ENCODE measurements at places on chromosomes 1 and 21. TPM values are rescaled to one million over a fixed set of nuclear protein-coding genes. Genes with fewer than 3 reads are reported as not detected.
A peak's percentile ranks its signal among the peaks of the same experiment; 100 is the strongest.

DNA sequence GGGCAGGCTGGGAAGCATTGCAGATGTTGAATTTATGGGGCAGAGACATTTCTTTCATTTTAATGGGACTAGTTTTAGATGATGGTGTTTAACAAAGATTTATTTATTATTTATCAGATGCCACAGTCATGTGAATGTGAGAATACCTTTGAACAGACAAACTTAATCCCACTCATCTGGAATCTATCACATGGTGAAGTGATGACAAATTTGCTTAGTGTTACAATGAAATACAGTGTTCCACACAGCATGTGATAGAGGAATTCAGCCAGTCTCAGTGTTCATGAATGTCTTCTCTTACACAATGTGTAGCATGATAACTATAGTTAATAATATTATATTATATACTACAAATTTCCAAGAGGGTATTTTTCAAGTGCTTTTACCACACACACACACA is 1361.7 kb upstream of the B3GALT2 start:
- no peak for DNase-seq

DNA sequence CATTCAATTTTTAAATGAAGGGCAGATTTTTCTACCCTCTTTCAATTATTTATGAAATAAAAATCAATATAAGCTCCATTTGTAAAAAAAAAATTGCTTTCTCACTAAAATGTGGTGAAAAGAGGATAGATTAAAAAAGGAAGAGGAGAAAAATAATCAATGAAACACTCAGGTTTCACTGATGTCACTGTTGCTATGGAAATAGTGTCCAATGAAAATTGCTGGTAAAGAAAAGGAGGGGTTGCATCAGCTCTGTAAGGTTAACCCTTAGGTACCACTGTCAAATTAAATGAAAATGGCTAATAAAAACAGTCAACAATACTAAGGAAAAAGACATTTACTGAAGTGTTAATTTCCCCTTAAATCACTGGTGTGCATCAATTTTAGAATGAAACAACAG is 91.6 kb upstream of the TTC39A start:
- no peak for DNase-seq

DNA sequence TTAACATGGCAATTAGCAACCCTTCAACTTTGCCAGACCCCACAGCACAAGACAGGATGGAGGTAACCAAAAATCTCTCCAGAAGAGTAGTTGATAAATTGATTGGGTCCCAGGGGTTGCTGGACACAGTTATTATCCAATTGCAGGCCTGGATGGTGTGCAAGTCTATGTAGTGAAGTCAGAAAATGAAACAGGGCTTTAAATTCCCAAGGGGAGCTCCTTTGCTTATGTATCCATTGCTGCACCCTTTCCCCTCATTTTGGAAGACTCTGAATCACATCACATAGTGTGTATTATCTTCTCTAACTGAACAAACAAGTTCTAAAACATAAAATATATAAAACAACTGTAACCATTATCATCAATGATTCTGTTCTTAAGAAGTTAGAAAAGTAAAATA is 550.2 kb downstream of the LMO4 start:
- no peak for DNase-seq

DNA sequence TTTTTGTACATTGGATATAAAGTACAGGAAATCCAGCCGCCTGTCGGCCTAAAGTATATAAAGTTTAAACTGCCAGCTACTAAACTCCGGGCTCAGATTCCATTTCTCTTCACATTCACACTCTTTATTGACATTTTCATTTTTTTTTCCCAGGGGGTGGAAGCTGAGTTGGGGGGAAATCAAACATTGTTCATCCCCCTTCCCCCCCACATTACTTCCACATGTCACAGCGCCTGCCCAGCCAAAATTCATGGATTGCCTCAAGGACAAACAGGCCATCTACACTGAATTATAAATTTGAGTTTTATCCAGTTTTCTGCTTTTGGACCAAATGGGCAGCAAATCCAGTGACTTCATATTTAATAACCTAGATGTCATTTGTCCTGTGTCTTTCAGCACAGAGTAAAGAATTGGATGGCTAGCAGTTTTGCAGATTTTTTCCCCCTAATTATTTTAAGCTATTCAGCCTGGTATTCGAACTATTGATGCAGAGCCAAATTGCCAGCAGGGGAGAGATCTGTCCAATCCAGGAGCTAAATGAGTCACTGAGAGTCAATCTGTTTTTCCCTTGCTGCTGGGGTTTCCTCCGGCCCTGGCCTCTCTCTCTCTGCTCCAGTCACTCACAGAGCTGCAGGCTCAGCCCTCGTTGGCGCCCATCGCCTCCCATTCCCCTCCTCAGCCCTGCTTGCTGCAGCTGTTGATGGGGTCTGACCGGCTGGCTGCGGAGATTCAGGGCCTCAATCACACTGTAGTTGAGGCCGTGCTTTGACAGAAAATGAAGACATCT is 98.0 kb downstream of the LMO4 start:
- DNase-seq = peak; percentile 40

GRCh38 chr1:34009340-34009985 is 145.6 kb downstream of the HMGB4 start:
- DNase-seq = no peak

DNA sequence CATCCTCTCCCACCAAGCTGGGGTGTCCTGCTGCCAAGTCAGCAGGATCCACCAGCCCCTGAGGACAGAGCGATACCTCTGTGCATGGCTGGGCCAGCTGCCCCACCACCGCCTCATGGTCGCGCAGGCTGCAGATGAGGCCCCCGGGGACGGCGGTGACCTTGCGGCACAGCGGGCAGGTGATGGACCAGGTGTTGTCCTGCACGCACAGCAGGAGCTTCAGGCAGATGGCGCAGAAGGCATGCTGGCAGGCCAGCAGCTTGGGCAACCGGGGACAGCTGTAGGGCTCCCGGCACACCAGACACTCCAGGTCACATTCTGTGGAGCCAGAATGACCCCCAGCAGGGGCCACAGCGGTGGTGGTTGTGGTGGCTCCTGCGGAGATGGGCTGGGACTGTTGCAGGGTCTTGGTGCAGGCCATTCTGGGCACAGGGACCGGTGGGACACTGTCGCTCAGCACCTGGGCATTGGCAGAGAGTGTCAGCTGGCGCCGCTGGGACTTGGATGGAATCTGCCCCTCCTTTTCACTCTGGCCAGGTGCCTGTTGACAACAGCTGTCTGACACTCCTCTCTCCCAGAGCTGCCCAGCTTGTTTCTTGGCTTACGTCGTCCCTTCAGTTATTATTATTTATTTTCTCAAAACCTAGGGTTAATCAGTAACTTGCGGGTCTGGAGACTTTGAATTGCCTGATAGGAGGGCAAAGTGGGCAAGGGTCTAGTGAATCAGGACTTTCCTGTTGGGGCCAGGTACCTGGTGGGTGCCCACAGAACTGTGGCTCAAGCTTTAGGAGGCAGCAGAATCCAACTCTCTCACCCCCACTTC is at the start of gene RNF186:
TSS of gene RNF186 (minus strand) at position 603 of the 823 bp plus-strand sequence. CDS start at position 421, 182 bp downstream.
- DNase-seq = no peak

DNA sequence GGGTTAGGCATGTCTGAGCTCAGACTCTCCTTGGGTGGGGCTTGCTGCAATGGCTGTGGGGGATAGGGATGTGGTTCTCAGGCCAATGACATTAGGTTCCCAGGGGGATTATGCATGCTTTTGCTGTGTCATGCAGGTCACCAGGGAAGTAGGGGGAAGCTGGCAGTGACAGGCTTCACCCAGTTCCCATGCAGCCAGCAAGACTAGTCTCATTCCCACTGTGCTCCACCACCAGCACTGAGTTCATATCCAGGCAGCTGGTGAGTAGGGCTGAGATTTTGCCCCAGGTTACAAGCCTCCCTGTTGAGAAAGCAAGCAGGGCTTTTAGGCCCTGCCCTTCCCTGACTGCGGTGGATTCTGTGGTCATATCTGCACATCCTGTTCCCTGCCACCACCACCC is 32.1 kb upstream of the PLA2G5 start:
- DNase-seq = no peak

- no peak for DNase-seq
Observed at GRCh38 chr21:41216486-41216885, 48.5 kb downstream of the BACE2 start.

DNA sequence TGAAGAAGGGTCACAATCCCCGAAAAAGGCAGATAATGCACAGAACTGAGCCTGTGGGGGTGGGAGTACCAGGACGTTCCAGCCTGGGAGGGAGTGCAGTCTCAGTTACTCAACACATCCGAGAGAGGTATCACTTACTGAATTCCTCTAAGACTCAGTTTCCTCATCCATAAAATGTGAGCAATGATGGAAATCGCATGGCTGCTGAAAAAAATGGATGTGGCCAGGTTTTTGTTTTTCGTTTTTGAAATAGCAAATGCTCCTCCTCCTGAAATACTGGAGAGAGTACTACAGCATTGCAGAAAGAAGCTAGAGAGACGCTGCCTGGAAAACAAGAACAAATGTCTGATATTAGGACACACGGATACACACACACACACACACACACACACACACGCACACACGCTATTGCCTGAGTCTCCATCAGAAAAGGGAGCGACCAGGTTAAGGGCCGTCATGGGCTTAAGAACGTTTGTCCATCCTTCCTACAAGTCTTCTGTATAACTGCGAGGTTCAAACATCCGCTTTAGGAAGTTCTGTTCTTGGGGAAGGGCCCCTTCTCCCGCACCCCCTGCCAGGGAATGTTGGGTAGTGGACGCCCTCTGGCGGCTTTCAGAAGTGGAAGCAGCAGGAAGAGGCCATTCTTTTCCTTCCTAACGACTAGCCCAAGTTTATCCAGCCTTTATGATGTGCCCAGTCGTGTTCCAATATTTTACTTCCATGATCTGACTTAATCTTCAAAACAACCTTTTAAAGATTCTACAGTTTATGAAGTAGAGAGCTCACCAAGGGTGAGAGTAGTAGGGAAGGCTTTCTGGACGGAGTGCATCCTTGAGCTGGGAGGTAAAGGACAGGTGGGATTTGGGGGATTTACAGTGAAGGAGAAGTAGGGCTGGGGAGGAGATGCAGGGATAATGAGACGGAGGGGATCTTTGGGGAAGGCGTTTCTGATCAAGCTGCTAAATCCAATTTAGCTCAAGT is 699 bp upstream of the NES start:
- peak; percentile 82 for DNase-seq

GRCh38 chr1:209038316-209038715 is 545.2 kb upstream of the CAMK1G start:
- no peak for DNase-seq

DNA sequence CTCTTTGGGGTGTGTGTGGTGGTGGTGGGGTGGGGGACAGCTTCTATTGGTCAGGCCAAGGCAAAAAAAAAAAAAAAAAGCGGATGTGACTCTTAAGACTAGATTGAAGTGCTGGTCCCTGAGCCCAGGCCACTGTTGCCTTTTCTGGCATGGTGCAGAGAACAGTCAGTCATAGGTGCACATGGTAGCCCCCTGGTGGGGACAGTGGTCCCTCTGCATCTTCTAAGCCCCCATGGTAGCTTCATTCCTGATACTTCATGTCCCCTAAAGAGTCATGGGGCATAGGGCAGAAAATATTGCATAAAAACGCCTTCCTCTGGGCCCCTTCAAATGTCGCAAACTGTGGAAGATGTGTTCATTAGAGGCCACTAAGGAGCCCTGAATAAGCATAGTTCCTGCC is 371.8 kb downstream of the NPHP4 start:
- DNase-seq = no peak

GRCh38 chr1:31532173-31532572 is 44.1 kb upstream of the TINAGL1 start:
- no peak for DNase-seq

- no peak for DNase-seq
Observed at GRCh38 chr1:5915587-5916571, 76.3 kb downstream of the NPHP4 start.

DNA sequence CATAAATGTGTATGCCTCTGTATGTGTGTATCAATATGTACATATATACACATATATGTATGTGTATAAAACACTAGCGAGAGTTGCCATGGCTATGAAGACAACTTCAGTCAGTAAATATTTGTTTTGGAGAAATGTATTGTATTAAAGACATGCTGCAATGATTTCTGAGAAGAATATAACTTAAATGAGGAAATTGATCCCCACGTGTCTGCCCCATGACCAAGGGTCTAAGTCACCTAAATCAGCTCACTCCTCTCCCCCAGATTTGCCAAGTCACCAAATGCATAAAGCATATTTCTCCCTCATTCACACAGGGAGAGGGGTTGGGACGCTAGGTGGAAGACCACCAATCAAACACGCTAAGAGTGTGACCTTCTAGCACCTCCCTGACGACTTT is 58.3 kb upstream of the LYST start:
- no peak for DNase-seq

- no peak for DNase-seq
Observed at GRCh38 chr1:19255288-19255687, 3.7 kb downstream of the MRTO4 start.

DNA sequence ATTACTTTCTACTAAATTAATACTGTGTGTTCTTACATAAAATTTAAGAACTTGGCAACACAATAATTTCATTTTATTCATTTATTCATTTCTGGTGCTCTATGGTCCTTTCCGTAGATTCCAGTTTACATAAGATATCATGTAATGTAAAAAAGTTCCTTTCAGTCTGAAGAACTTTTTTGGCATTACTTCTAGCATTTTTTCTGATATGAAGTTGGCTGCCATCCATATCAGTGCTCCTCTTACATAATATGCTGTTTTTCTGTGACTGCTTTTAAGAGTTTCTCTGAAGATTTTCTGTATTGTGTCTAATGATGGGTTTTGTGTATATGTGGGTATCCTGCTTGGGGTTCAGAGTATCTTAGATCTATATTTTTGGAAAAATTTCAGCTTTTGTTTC is 34.8 kb downstream of the LIN9 start:
- no peak for DNase-seq

DNA sequence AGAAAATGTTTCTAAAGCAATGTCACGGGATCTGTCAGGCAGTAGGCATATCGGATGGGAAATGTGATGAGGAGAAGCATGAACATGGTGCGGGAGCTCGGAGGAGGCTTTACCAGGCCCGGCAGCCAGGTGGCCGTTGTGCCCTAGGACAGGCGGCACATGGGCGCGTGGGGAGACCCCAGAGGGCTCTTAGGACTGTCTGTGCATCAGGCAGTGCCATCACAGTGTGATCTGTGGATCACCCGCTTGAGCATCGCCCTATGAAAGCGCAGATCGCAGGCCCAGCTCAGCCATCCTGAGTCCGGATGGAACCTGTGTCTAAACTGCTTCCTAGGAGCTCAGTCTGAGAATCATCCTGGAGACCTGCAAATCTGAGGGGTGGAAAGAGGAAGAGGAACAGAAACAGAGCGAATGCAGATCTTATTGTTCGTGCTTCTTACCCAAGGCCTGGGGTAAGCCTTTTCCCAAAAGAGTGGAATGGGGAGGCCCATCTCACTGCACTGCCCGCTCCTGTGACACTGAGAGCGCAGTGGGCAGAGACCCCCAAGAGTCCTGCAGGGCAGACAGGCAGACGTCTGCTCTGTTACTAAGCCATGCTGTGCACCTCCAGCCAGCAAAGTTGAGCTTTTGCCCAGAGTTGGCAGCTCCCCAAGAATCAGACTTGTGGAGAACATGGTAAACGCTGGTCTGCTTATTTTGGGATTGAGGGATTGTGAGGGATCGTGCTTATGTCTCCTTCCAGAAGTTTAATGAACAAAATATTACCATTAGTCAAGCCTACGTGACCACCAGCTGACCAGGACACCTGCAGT is 251.0 kb downstream of the RHOU start:
- peak; percentile 73 for DNase-seq

SLC44A3 gene
- total RNA-seq = 3.0 TPM

USH2A gene
- total RNA-seq = 2.3 TPM

CD1D gene
- 1.4 TPM for total RNA-seq

FAM78B gene
- total RNA-seq = 3.8 TPM

LEFTY2 gene
- 0.47 TPM for total RNA-seq

KRTAP7-1 gene
- not detected for total RNA-seq

CSRP1 gene
- total RNA-seq = 41.4 TPM

CLEC20A gene
- total RNA-seq = not detected

ZNF669 gene
- 3.7 TPM for total RNA-seq

NES gene
- 94.7 TPM for total RNA-seq

TRIM67 gene
- not detected for total RNA-seq

CD53 gene
- 13.2 TPM for total RNA-seq
